ENCODE measurements at places on chromosomes 3 and 15.

GRCh38 chr3:169628567-169628966 is 34.9 kb downstream of the MECOM start:
- DNase-seq, result no peak

DNA sequence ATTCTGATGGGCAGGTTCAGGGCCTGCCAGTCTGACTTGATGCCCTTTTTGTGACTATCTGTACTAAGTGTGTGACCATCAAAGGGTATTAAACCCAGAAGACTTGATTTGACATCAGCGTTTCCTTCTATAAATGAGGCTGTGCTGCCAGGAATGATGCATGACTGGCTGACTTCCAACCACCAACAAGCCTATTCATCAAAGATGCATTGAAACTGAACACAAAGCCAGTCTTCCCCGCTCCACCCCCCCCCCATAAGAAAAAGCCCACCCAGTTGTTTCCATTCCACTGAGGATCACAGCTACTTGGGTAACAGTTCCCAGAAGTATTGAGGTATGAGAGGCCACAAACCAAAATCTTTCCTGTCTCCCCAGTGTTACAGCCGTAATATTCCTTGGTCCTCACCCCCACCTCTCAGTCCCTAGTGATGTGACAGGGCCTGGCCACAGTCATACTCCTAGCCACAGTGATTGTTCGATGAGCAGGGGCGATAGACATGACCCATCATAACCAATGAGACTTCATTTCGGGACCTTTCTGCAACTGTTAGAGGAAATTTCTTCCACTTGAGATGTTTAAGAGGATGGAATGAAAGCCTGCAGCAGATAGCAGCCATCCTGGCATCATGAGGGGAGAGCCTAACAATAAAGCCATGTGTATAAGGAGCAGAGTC is 22.6 kb downstream of the SH3BP5 start:
- no peak for DNase-seq

- no peak for DNase-seq
These were observed 93.2 kb downstream of the DGKG start for GRCh38 chr3:186268616-186269448.

GRCh38 chr3:29720665-29721064 is 439.8 kb downstream of the RBMS3 start:
- DNase-seq, result no peak

GRCh38 chr15:90870354-90871138 is 2.2 kb downstream of the FURIN start:
- no peak for DNase-seq

GRCh38 chr3:61913701-61914100 is 352.3 kb downstream of the PTPRG start:
- no peak for DNase-seq

DNA sequence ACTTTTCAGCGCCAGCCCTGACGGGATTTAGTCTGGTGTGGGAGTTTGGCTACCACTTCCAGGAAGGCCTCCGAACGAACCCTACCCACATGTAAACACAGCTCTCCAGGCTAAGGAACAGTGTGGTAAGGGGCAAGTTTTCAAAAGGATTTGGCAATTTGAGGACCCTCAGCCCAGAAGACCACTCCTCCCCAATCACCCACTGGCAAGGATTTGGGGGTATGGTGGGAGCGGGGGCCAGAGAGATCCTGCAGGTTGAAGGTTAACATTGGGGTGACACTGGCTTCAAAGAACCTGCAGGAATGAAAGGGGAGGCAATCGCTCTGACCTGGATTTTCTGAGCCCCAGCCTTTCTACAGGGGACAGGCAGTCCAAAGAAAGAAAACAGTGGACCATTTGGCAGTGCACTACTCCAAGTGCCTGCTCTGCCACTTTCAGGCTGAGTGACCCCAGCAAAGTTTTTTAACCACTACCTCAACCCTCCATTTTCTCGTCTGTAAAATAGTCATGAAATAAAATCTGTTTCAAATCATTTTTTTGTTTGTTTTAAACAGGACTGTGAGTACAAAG is 34.5 kb downstream of the ZIC4 start:
- DNase-seq, result no peak

DNA sequence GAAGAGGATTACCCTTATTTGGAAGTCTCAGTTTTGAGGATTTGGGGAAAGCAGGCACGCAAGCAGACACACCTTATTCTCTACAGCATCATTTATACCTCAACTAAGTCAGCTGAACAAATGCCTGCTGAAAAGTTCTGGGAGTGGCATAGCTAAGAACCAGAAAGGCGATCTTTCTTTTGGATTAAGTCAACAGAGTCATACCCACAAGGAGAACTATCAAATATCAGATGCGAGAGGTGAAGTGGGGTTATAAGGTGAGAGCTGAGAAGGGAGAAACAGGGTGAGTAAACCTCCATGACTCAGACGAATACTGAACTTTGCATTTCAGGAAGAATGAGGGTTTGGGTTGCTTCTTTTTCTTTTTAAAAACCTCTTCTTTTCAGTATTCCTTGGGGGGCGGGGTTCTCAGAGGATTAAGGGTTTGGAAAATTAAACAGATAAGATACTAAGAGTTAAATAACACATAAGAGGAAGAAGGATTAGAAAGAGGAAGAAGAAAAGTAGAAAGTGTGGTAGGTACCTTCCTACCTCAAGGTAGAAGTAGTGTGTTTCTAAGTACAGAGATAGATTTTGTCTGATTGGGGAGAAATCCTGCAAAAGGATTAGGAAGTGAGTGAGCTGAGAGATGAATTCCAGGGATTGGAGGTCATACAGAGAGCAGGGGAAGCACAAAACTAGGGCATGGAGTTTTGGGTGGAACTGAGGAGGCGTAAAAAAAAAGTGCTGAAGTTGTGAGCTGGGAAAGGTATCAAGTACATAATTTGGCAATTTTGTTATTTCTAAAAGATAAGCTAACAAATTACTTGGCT is 41.3 kb upstream of the ICE2 start:
- DNase-seq, result no peak

DNA sequence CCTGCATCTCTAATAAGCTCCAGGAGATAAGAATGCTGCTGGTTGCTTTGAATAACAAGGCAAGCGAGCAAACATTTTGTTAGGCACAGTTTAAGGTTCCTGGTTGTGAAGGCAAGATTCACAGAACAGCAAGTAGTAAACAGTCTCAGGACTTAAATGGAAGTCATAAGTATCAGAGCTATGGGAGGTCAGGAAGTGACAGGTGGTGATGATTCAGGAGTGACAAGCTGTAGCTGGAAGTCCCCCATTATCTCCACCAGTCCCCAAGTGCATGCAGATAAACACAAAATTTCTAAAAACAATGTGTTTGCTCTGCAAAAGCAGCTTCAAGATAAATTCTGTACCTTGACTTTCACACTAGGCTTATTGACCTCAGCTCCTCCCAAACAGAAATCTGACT is 3.3 kb downstream of the FETUB start:
- DNase-seq, result no peak

- DNase-seq, result no peak
These were observed 190.3 kb downstream of the FEZF2 start for GRCh38 chr3:62183087-62183486.

- DNase-seq, result no peak
These were observed 187.2 kb upstream of the NR2E3 start for GRCh38 chr15:71623111-71623510.

- DNase-seq, result peak; percentile 1
These were observed 41.6 kb upstream of the ROPN1 start for GRCh38 chr3:124033360-124034015.

DNA sequence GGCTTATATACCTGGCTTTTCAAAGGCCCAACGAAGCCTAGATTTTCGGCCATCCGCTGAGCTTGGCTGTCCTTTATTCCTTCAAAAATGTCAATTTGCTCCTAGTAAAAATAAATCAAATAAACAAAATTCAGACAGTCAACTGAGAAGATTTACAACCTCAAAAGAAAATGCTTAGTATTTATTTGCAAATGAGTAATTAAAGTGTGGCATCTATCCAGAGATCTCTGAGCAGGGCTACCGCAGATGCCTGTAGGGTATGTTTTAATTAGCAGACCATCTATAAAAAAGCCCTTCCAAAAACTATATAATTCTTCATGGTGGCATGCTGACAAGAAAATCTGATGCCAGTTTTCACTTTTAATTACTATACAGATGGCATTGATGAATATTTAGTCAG is 136.2 kb downstream of the SUCLG2 start:
- no peak for DNase-seq

- DNase-seq, result no peak
These were observed 43.4 kb downstream of the GPR160 start for GRCh38 chr3:170081079-170081741.

DNA sequence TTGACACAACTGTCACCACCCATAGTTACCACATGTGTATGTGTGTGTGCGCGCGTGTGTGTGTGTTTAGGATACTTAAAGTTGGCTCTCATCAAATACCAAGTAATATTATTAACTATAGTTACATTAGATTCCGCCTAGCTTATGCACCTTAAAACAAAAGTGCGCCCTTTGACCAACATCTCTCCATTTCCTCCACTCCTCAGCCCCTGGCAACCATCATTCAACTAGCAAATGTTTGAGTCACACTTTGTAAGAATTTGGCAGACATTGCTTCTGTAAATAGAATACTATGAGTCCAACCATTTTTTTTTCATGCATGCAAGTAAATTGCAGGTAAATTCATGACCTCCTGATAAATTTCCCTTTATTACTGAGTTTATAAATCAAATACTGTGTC is 169.3 kb downstream of the GBE1 start:
- no peak for DNase-seq

All from stimulated activated CD8-positive, alpha-beta memory T cell treated with anti-CD3 and anti-CD28 coated beads, Interleukin-2, amount 100 ng/mL, for 48 hours (primary cell).